Myocyte (in vitro differentiated cells): ENCODE measurements at places on chromosomes 13 and 19.

DNA sequence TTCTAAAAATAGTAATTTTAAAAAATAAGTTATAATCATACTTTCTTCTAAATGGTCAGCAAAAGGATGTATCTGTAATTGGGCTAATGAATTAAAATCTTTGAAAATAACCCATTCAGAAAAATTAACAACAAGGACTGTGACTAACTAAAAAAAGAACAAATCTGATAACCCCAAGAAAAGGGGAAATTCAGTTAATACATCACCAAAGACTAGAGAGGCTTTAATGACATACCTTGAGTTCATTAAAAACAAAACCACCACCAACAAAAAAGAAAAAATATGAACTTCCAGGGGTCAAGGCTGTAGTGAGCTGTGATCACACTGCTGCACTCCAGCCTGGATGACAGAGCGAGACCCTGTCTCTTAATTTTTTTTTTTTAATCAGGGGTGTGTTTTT is 121.8 kb downstream of the TBC1D4 start:
- no peak for DNase-seq

- no peak for DNase-seq
Measured at GRCh38 chr19:13979244-13979615, 26.9 kb downstream of the RFX1 start.

- no peak for DNase-seq
Measured at GRCh38 chr19:11387162-11388034, 3.3 kb upstream of the EPOR start.

- DNase-seq = no peak
Measured at GRCh38 chr13:80245162-80245733, 95.7 kb downstream of the SPRY2 start.

DNA sequence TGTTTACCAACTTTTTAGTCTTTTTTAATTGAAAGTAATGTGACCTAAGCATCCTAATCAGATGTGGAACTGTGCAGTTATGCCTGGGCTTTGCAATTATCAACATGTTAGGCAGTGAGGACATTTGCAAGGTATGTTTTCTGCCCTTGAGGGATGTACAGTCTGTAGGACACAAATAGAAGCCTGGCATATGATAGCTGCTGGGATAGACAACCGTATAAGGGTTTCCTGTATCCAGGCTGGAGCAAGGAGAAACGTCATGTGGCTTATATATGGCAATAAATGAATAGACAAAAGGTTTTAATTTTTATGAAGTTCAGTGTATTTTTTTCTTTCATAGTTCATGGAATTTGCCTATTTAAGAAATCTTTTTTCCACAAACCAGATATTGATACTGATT is 2.0 kb upstream of the VPS36 start:
- no peak for DNase-seq

GRCh38 chr13:113875837-113876281 is 12.0 kb upstream of the GAS6 start:
- no peak for DNase-seq

DNA sequence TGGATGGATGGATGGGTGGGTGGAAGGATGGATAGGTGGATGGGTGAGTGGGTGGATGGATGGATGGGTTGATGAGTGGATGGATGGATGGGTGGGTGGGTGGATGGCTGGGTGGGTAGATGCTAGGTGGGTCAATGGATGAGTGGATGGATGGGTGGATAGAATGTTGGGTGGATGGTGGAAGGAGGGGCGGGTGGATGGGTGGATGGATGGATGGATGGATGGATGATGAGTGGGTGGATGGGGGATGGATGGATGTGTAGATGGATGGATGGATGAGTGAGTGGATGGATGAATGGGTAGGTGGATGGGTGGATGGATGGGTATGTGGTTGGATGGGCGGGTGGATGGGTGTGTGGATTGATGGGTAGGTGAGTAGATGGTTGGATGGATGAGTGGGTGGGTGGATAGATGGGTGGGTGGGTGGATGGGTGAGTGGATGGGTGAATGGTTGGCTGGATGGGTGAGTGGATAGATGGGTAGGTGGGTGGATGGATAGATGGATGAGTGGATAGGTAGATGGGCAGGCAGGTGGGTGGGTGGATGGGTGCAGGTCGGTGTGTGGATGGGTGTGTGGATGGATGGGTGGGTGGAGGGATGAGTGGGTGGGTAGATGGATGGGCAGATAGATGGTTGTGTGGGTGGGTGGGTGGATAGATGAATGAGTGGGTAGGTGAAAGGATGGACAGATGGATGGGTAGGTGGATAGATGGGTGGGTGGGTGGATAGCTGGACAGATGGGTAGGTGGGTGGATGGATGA is 4.4 kb upstream of the SHC2 start:
- DNase-seq = no peak

GRCh38 chr13:79211377-79211776 is 194.7 kb downstream of the RBM26 start:
- DNase-seq = no peak

DNA sequence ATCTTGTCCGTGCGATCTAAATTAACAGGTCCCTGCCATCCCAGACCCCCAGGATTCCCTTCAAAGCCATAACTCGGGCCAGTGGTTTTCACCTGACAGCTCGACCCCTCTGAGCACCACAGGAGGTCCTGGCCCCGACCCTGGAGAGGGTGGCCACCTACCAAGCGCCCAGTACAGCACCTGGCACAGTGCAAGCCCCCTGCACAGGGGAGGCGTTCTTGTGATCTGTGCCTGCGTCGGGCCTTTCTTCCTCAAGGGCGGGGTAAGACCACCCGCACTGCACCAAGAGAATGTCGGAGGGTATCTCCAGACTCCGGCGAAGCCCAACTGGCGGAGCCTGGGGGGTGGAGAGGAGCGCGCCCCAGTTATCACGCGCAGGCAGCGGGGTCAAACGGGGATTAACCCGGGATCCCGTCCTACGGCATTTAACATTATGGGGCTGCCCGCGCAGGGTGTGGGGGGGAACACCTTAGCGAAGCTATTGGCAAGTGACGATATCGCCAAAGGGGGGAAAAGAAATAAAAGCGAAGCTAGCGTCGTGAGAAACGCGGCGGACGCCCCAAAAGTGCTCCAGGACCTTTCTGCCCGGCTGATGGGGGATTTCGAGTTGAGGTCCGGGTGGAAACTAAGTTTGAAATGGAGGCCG is 1.3 kb upstream of the HNRNPL start:
- no peak for DNase-seq

DNA sequence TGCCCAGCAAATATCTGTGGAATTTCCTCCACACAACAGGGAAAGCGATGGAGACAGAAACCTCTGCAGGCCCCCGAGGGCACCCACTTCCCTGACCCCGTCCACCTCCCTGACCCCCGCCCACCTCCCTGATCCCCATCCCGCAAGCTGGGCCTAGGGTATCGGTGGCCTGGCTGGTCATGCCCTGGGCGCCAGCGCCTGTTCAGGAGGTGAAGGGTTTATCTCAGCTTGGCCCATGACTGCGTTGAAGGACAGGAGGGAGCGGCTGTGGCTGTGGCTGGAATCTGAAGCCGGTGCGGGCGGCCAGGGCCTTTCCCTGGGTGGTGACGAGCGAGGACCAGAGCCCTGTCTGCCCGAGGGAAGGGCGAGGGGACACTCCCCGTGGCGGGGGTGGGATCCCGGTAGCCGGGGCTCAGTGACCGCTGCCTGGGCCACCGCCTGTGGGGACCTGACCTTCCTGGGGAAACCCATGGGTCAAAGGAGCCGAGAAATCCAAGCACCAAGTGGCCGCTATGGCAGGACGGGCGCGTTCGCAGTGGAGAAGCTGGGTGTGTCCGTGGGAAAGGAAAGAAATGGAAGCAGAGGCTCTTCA is 20.7 kb downstream of the GAS6 start:
- DNase-seq = no peak

DNA sequence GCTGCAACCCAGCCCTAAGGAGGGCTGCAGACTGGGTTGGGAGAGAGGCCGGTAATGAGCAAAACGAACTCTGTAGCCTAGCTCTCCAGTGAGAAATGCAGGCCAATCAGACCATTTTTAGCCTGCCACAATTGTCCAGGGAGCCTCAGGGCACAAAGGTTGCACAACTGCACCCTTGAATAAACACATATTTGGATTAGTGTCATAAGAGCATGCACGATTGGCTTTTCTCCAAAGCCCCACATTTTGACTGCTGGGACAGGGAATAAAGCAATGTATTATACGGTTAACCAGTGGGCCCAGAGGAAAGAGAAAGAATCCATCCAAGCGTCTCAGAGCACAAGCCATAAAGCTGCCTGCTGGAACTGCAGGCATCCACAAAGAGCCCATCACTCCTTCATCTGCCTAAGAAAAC is 729.4 kb upstream of the SGCG start:
- peak; percentile 96 for DNase-seq

DNA sequence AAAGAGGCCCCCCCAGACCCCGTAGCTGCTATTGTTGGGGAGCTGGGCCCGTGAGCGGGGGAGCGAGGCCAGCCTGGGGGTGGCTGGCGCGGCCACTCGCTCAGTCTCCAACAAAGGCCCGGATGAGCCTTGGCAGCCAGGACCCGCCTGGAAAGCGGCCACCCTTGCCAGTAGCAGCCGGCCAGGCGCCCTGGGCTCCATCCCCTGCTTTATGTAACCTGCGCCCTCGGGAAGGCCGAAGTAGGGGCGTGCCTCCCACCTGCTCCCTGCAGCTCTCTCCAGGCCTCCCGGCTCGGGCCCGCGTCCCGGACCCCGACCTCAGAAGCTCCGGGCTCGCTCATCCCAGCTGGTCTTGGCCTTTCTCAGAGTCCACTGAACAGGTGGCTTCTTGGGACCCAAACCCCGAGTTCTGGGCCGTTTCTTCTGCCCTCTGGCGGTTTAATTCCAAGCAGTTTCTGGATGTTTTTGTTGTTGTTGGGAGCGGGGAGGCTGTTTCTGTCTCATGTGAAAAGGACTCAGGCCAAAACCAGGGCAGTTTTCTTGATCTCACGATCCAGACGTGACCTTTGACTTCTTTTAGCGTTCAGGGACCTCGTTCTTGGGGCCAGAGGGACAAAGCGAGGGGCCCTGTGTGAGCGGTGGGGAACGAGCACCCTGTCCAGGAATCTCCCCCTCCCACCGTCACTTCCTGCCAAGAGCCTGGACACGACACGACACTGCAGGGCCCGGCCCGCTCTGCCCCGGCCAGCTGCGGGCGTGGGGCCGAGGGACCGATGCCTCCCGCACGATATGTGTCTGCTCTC is 1.2 kb downstream of the CDC34 start:
- peak; percentile 89 for DNase-seq

DNA sequence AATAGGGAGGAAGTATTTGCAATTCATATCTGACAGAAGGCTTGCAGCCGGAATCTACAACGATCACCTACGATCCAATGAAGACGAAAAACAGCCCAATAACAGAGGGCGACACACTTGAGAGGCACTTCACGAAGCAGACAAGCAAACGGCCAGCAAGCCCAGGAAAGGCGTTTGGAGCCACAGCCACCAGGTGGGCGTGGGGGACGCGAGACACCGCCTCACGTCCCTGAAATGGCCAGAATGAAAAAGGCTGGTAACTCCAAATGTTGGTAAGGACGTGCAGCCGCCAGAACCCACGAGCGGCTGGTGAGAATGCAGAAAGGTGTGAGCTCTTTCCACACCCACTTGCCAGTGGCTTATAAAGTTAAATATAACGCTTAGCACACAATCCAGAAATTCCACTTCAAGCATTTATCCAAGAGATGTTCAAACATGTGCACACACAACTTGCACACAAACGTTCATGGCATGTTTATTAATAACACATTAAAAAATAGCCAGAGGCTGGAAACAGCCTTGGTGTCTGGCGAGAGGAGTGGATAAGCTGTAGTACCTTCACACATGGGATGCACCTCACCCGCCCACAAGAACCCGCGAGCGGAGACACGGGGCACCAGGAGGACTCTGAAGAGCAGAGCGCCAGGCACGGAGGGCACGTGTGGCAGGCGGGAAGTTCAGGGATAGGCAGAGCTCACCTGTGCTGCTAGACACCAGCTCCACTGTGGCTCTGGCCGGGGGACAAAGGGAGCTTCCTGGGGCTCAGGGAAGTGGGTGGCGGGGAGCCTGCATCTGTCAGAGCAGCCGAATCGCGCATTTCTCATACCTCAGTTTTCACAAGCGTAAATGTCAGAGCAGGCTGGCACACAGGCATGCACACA is 89.3 kb downstream of the SPACA7 start:
- no peak for DNase-seq

GRCh38 chr13:41418731-41419130 is 38.6 kb upstream of the RGCC start:
- no peak for DNase-seq

DNA sequence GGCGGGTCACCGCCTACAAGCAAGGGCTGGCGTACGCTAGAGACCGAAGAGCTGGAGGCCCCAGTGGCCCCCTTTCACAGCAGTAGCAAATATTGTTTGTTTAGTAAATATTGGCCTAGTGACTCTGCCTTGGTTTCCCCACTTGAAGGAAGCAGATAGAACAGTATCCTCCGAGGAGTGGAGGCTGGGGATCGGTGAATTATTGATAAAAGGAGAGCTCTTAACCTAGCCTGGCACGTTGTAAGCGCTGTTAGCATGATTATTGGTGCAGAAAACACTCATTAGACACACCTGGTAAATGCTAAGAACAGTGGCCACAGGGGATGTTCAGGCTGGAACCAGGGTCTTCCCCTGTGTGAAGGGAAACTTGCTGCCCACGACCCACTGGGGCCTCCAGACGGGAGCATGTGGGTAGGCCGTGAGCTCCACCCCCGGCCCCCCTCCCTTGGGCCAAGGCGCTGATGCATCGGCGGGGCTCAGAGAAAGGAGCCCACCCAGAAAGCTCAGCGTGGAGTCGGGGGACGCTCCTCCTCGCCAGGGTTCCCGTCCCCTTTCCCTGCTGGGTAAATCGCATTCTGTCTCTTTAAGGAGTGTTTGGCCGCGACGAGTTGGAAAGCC is 2.3 kb downstream of the IER2 start:
- DNase-seq = no peak

DNA sequence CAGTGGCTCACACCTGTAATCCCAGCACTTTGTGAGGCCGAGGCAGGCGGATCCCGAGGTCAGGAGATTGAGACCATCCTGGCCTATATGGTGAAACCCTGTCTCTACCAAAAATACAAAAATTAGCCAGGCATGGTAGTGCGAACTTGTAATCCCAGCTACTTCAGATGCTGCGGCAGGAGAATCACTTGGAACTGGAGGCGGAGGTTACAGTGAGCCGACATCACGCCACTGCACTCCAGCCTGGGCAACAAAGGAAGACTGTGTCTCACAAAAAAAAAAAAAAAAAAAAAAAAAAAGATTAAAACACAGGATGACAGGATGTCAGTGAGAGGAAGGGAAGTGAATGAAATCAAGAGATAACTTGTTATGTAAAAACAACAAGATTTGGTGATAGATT is 1158.5 kb downstream of the PCDH9 start:
- no peak for DNase-seq

GRCh38 chr13:106087201-106087600 is 448.3 kb downstream of the EFNB2 start:
- DNase-seq = no peak

DNA sequence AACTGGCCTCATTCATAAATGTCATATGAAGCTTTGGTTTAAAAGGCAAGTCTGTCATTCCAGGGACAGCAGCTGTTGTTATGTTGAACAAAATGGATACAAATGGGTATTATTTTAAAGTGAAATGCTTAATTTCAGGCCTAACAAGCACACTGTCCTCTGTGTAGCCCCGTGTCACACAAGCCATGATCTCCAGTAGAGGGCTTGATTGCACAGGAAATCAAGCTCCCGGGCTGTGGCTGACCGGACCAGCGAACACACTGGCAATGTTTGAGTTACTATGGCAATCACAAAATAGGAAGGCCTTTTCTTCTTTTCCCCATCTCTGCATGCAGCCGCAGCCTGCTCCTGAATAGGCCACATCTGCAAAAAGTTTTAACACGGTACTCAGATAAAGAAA is 64.0 kb upstream of the GSX1 start:
- peak; percentile 45 for DNase-seq
